ENCODE measurements at places on chromosomes 2 and 18. TPM values are rescaled to one million over a fixed set of nuclear protein-coding genes. Genes with fewer than 3 reads are reported as not detected.

The IL37 gene
- 0.22 TPM for total RNA-seq

The RAPH1 gene
- 25.7 TPM for total RNA-seq

The NTSR2 gene
- not detected for total RNA-seq

DNA sequence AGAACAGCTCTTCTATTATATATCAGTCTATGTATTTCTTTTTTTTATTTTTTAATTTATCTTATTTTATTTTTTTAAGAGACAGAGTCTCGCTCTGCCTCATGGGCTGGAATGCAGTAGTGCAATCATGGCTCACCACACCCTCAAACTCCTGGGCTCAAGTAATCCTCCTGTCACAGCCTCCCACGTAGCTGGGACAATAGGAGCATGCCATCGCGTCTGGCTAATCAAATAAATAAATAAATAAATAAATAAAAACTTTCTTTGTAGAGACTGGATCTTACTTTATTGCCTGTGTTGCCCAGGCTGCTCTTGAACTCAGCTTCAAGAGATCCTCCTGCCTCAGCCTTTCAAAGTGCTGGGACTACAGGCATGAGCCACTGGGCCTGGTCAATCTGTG, 117.0 kb downstream of the RBMS1 start:
- no peak for DNase-seq

GRCh38 chr18:69599377-69599776, 198.7 kb downstream of the DOK6 start:
- DNase-seq, result no peak

DNA sequence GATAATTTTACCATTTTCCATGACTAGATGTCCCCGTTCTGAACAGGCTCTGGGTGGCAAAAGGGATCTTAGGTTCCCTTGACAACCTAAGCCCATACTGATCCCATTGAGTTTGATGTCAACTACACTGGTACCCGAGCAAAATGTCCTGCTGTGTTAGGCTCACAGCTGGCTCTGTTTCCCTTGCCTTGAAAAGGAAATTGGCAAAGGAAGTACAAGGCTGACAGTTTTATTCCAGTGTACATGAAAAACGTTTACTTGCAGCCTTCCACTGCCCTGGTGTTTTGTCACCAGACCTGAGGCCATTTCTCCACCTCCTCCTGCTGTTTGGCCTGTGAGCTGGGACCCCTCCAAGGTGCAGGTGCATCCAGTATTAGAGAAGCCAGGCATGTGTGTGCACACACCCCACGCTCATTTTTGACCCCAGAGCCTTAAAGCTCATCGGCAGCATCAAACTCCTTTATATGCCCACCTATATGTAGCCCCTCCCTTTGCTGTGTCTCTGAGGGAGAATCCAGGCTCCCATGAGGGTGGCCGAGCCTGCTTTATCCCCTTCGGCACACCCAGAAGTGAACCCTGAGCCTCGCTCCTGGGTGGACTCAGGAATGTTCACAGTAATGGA, 171.3 kb downstream of the NDUFA10 start:
- no peak for DNase-seq

GRCh38 chr2:102848366-102848839, 86.6 kb downstream of the TMEM182 start:
- peak; percentile 79 for DNase-seq
